Endothelial cell of umbilical vein (primary cell): ENCODE measurements at places on chromosomes 6 and 20. TPM values are rescaled to one million over a fixed set of nuclear protein-coding genes. Genes with fewer than 3 reads are reported as not detected.
A peak's percentile ranks its signal among the peaks of the same experiment; 100 is the strongest.

- no peak for DNase-seq
Observed at GRCh38 chr6:21971541-21971940, 325.3 kb downstream of the PRL start.

Gene HAO1
- total RNA-seq: not detected in 2 replicates

GRCh38 chr20:63415647-63416391 is 54.7 kb upstream of the CHRNA4 start:
- no peak for DNase-seq

DNA sequence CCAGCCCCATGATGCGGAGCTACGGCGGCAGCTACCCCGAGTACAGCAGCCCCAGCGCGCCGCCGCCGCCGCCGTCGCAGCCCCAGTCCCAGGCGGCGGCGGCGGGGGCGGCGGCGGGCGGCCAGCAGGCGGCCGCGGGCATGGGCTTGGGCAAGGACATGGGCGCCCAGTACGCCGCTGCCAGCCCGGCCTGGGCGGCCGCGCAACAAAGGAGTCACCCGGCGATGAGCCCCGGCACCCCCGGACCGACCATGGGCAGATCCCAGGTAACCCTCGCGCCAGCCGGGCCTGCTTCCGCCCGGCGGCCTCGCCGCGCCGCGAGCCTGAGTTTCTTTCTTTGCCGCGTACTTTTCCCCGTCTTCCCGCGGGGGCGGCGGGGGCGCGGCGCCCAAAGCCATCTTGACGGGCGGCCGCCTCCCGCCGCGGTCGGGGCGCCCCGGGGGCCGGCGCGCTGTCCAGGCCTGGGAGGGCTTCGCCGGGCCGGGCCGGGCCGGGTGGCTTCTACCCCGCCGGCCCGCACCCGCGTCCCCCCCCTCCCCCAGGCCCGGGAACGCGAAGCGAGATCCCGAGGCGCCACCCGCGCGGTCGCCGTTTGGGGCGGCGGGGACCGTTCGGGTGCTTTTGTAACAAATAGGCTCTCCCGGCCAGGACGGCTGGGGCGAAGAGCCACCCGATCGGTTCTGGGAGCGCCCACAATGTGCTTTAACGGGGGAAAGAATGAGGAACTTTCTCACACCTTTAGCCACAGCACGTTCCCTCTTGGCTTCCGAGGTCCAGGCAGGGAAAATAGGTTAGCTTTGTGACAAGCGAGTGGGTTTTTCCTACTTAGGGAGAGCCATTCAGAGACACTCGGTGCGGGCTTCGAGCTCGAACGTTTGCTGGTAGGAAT is 2.3 kb downstream of the ARID1B start:
- peak; percentile 34 for DNase-seq

DNA sequence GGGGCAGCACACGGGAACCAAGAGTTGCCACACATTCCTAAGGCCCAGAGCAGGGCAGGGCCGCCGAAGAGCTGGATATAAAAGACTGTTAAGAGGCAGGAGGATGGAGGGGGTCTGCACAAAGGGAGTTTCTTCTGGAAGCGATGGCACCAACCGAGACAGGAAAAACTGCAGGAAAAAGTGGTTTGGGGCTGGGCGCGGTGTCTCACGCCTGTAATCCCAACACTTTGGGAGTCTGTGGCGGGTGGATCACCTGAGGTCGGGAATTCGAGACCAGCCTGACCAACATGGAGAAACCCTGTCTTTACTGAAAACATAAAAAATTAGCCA is 41.8 kb downstream of the SSR1 start:
- no peak for DNase-seq

Gene CRISP2
- total RNA-seq: not detected in 2 replicates

GRCh38 chr6:154638369-154638768 is 94.8 kb upstream of the SCAF8 start:
- peak; percentile 93 for DNase-seq

DNA sequence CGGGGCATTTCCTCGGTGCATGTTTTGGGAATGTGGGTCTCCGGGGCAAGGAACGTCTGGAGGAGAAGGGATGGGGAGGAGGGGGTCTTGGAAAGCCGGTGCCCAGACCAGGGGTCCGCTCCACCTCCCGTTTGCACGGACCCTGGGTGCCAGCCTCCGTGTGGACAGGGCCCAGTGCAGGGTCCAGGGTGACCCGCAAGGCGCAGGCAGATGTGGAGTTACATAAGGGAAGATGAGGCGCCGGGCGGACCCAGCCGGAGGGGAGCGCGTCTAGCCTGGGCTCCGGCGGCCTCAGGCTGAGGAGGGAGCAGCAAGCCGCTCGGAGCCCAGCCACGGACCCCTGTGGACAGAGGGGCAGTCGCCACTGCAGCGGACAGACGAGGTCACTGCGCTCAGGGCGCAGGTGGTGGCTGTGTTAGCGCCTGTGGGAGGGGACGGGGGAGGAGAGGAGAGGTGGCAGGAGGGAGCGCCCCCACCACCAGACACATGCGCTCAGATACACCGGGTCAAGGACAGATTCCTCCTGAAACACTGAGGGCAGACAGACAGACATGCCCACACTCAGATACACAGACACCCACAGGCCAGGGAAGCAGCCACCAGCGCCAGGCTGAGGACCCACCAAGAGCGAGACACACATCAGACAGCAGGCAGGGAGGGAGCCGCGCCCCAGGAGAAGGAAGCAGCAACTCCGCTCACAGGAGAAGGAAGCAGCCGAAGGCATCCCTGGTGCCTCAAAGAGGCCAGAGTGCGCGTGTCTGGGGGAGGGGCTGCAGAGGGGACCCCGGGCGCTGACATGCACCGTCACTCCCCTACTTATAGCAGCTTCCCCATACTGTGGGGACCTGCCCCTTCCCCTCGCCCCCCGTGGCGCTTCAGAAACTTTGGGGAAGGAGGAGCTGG is 839 bp upstream of the HRH3 start:
- no peak for DNase-seq
